NCI-H2227 treated with DMSO at 0.1 percent for 48 hours (cell line): ENCODE measurements at places on chromosomes 6 and 20.

- DNase-seq, result no peak
These were observed 104.8 kb downstream of the FLRT3 start for GRCh38 chr20:14232650-14233049.

GRCh38 chr6:122956376-122956775, 39.7 kb upstream of the CLVS2 start:
- DNase-seq, result no peak

DNA sequence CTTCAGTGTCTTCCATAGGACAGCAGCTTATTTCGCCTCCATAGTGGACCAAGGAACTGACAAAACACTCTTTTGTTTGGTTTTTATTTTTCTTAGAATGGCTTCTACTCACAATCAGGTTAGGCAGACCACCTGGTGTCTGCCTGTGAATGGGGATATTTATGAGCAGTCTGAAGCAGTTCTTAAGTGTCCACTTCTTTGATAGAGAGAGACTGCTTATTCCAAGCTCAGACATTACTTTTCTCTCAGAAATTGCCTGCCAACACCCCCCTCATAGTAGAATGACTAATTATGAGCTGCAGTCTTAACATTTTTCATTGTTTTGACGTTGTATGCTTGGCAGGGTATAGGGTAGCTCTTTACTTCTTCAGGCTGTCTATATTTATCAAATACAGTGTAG, 174.7 kb downstream of the ZFAND3 start:
- peak; percentile 78 for DNase-seq

- no peak for DNase-seq
These were observed 11.3 kb downstream of the MBOAT1 start for GRCh38 chr6:20200761-20201630.
